ENCODE measurements at places on chromosomes 2 and 18.

- no peak for DNase-seq
Observed at GRCh38 chr18:53148123-53148522, 808.1 kb downstream of the DCC start.

- no peak for DNase-seq
Observed at GRCh38 chr2:12217175-12217574, 470.7 kb downstream of the LPIN1 start.

DNA sequence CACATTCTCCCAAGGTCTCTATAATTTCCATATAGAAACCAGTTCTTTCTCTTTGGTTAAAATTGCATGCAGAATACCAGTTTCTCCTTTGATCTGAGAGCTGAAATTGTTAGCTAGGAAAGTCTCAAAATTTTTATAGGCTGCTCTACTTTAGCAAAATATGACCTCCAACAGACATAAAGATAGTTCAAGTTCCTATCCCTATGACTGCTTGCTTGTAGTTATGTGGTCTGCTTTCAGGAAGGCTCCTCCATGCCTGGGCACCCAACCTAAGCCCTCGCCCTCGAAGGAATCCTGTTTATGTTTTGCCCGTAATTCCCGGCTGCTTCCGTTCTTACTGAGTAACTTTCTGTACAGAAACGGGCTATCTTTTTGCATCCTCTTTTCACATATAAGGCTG is 28.0 kb upstream of the LTBP1 start:
- DNase-seq, result no peak

DNA sequence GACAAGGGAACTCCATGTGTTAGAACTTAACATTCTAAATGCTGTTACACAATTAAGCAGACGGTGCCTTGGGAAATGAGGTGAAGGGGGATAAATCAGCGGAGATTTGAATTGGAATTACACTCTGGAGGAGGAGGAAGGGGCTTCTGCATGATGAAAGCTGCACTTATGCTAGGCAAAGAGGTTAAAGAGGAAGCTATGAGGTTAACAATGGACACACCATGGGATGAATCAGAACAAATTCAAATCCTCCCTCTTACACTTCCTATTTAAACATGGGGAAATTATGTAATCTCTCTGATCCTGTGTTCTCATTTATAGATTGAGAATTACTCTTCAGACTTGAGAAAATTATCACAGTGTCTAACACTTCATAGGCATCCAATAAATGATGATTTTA is 121.5 kb upstream of the SIX2 start:
- no peak for DNase-seq

DNA sequence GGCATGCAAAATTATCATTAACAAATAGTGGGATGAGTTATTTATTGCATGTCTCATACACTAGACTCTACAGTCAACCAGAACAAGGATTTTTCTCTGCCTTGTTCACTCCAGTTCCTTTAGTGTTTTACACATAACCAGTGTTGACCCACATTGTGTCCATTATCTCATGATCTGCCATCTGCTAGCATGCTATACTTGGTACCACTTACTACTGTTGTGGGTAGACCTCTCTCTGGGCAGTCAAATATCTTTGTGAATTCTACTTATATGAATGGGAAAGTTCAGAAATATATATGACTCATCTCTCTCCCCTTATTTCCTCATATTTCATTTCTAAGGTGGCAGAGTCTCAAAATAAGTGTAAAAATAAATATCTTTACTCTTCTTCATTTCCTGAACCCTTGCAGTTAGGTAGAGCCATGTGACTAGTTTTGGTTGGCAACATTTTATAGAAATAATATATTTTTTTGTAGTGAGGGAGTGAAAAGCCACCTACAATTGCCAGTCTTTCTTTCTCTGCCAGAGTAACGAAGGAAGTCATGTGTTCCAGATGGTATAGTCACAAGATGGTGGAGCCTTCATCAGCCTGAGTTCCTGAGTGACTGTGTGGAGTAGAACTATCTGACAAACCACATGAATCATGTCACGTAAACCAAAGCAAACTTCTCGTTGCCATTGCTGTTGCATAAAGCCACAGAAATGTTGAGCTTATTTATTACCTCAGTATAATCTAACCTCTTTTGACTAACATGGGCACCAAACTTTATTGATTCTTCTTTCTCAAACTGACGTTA is 704.0 kb downstream of the RNF144A start:
- DNase-seq, result no peak

DNA sequence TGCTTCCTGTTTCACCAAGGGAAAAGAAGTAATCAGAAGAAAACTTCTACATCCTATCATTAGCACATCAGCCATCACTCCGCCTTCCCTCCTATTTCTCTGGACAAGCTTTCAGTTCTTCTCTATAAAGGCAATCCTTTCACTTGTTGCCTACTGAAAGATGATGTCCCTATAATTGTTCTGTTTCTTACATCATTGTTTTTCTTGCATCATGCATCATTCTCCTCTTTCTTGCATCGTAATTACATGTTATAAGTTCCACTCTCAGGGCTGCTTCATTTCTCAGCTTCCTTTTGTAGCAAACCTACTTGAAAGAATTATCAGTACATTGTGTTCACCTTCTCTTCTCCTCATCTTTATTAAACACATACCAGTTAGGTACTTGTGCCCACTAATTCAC is 7.2 kb downstream of the SLC30A6 start:
- no peak for DNase-seq

DNA sequence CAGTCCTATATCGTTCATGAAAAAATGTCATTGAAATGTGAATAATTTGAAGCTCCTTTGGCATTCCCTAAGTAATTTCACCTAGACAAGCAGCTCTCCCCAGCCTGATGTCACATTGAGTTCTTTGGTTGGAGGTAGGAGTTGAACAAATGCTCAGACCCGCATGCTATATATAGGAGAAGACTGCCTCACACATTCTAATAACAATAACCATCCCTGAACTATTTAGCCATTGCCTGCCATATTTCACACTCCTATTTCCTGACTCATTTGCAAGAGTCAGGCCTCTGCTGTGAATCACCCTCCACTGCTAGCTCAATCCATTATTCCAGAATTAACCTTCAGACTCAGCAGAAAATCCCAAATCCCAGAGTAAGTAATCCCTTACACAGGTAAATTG is 256.6 kb upstream of the ACVR2A start:
- DNase-seq, result no peak

DNA sequence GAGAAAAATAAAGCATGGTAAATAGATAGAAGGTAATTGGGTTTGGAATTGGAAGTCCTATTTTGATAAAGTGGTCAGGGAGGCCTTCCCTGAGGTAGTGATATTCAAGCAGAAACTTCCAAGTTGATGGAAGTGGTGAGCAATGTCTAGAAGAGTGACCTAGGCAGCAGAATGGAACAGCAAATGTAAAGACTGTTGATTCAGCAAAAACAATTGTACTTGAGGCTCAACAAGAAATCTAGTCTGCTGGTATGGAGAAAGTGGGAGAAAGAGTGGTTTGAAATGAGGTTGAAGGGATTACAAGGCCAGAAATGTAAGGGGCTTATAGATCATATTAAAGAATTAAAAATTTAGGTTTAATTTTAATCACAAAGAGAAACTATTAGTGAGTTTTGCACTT is 181.3 kb downstream of the MBD5 start:
- no peak for DNase-seq

DNA sequence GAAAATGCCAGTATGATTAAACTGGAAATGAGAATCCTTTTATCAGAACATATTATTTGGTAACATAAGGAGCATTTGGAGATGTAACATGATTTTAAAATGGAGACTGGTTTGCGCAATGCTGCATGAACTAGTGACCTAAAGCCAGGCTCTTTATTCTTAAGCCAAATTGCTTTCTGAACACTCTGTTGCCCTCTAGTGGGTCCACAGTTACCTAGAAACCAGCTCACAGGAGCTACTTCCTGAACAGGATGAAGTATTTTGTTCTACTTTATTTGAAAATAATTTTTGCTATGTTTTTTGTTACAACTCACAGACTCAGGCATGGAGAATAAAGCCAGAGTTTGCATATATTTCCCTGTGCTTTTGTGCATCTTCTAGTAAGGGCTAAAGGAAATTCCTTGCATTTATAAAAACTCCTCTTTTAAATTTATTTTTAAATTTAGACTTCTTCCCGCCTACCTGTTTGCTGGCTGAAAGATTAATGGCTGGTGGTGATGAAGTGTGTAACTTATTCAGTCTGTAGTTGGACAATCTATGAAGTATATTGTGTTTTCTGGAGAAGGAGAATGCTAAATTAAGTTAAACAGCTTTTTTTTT is 146.7 kb downstream of the PARD3B start:
- peak; percentile 43 for DNase-seq

DNA sequence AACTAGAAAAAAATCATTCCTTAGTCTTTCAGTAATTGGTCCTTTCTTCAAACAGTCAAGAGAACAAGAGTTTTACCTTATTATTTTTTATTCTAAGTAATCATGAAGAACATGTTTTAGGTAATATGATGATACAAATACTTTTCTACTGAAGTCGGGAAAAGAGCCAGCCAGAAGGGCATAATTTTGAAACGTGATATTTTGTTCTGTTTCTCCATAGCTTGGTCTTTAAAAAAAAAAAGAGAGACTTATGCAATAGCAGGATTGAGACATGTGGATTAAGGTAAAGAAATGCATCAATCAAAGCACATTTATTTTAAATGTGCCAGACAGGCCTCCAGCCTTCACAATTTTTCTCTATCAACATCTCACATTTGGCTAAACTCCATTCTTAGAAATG is 1016.8 kb downstream of the CNTNAP5 start:
- DNase-seq, result no peak

DNA sequence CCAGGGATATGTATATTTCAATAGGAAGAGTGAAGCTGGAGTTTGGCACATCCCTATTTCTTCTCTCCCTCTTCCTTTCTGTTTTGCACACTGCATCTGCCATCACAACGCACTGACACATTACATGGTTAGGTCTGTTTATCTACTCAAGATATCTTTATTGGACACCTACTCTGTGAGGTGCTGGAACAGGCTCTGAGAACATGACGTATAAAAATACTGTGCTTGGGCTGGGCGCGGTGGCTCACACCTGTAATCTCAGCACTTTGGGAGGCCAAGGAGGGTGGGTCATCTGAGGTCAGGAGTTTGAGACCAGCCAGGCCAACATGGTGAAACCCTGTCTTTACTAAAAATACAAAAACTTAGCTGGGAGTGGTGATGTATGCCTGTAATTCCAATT is 653.3 kb downstream of the SLC4A3 start:
- DNase-seq, result no peak

- peak; percentile 64 for DNase-seq
Observed at GRCh38 chr2:46490521-46491141, 11.3 kb downstream of the TMEM247 start.

DNA sequence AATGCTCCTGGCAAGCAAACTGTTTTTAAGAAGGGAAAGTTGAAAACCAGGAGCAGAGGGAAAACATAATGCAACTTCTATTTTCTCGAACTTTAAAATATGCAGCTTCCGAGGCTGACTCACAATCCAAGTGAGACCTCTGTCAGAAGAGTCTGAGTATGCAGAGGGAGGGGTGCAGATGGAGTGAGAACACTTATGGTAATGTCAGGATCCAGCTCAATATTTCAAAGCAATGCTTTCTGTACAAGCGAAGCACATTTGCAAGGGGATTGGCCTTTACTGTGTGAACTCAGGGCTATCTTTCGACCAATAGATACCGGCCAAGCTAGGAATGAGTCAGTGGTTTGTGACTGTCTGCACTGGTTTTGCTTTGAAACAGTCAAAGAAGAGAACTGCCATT is 242.7 kb downstream of the CNTNAP5 start:
- DNase-seq, result no peak

GRCh38 chr2:11174222-11174621 is 19.0 kb downstream of the SLC66A3 start:
- DNase-seq, result no peak

- DNase-seq, result no peak
Observed at GRCh38 chr18:58249712-58250111, 205.7 kb downstream of the NEDD4L start.

DNA sequence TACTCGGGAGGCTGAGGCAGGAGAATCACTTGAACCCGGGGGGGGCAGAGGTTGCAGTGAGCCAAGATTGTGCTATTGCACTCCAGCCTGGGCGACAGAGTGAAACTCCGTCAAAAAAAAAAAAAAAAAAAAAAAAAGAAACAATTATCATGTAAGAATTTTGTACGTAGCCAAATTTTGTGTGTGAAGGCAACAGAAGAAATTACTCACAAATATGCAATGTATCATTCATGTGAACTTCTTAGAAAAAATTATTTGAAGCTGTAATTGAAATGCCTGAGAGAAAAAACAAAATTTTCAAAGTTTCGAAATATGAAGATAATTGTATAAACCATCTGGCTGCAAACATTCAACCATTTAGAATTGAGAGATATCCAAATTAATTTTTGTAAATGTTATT is 204.8 kb upstream of the PARD3B start:
- no peak for DNase-seq

- no peak for DNase-seq
Observed at GRCh38 chr2:214098811-214099210, 312.0 kb upstream of the VWC2L start.

DNA sequence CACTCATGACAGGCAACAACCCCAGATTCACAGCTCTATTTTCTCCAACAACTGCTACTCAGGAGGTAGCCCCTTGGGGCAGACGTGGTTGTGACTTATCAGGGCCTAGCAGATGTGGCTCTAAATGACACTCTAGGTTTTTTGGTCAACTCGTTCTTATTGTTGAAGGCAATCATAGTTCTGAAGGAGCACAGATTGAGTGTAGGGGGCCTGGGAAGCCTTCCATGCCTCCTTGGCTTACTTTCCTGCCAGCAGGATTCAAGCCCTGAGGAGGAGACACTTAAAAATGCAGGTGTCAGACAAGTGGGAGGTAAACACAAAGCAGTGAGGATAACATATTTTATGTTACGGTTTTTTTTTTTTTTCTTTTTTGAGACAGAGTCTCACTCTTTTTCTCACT is 23.5 kb upstream of the SUCLG1 start:
- no peak for DNase-seq

- no peak for DNase-seq
Observed at GRCh38 chr2:147863835-147864234, 19.0 kb downstream of the ACVR2A start.

DNA sequence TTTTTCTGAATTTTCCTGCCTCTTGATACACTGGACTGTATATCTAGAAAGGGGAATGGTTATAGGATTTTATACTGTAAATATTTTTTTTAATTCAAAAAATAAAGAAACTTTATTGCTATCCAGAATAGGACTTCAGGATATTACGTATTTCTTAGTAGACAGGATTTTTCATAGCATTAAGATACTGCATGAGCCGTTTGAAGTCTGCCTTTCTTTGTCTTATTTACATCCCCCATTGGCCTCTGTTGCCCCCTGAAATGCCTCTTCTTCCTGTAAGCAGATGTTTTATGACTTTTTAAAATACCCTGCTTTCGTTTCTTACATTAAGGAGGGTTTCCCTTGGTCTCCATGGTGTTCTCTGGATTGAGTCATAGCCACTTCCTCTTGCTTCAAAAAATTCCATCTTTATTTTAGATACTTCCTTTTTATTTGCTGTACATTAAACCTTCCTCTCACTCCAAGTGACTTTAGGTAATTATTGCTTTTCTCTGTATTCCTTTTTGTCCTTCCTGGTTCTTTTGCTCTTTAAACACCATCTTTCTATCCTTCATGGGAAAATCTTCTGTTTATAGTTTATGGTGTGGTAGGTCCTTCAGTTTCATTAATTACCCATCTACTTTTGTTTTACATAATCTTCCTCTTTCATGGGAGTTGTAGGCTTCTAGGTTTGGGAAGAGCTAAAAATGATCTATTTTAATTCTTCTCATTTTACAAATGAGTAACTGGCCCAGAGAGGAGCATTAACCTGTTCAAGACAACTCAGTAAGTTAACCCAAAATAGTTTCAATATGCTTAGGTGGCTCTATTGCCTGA is 72.6 kb downstream of the ZNF532 start:
- DNase-seq, result no peak

- no peak for DNase-seq
Observed at GRCh38 chr2:197708331-197708730, 3.2 kb downstream of the MARS2 start.

All from tibial artery (tissue), 4 donors.